ENCODE measurements at places on chromosomes 6 and 20. TPM values are rescaled to one million over a fixed set of nuclear protein-coding genes. Genes with fewer than 3 reads are reported as not detected.
A peak's percentile ranks its signal among the peaks of the same experiment; 100 is the strongest.

- H3K27me3 ChIP-seq = no peaks in the 10 kb centered on the region
- H3K27ac ChIP-seq = peak overlapping the region; percentile 98
- H3K4me1 ChIP-seq = peaks cover 96% of the 10 kb centered on the region
- no peaks in the 10 kb centered on the region for H3K36me3 ChIP-seq
- peak overlapping the region; percentile 84 for H3K4me3 ChIP-seq
- DNase-seq = peak; percentile 82
These were observed 50.8 kb upstream of the FAM83D start for GRCh38 chr20:38875175-38875993.

DNA sequence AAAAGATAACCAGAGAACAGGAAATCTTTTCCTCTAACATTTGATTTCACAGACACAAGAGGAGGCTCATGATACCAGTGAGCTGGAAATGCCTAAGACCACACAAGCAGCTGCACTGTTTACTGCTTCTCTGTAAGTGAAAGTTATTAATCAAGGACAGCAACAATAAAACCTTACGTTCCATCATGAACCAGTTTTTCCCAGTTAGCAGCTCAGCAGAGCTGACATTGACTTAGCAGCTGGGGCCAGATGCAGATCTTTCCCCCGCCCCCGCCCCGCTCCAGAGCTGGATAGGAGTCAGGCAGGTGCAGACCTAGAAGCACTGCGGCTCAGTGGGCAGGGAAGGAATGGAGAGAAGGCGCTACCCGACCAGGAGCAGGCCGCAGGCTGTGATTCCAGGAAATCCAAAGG lies 275.2 kb downstream of the GMDS start:
- no peaks in the 10 kb centered on the region for H3K27me3 ChIP-seq
- H3K27ac ChIP-seq = no peak overlapping the region
- H3K4me1 ChIP-seq = peaks cover 3% of the 10 kb centered on the region
- peaks cover 1% of the 10 kb centered on the region for H3K36me3 ChIP-seq
- no peak for DNase-seq
- no peak overlapping the region for H3K4me3 ChIP-seq

DNA sequence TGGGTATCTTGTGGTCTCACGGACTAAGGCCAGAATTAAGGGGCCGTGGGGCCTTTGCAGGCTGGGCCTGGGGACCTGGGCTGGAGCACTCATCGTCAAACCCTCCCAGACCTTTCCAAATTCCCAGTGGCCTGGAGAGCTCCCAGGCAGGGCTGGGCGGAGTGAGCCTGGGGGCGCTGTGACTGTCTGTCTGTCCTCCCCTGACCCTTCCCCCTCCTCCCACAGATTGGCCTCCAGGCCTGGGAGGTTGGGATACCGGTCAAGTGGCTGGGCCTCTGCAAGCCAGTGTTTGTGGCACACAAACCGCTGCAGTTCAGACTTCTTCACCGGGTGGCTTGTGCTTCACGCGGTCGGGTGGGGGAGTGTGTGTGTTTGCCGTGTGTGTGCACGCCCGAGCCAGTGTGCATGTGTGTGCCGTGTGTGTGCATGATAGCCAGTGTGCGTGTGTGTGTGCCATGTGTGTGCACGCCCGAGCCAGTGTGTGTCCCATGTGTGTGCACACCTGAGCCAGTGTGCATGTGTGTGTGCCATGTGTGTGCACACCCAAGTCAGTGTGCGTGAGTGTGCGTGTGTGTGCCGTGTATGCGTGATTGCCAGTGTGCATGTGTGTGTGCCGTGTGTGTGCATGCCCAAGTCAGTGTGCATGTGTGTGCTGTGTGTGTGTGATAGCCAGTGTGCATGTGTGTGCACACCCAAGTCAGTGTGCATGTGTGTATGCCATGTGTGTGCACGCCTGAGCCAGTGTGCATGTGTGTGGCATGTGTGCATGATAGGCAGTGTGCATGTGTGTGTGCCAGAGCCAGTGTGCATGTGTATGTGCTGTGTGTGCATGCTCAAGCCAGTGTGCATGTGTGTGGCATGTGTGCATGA lies 6.3 kb downstream of the RBBP8NL start:
- peaks cover 5% of the 10 kb centered on the region for H3K4me1 ChIP-seq
- H3K27me3 ChIP-seq = no peaks in the 10 kb centered on the region
- no peak overlapping the region for H3K27ac ChIP-seq

GRCh38 chr20:57313230-57313629 lies 16.4 kb upstream of the SPO11 start:
- H3K4me1 ChIP-seq = no peaks in the 10 kb centered on the region
- no peak for DNase-seq
- no peaks in the 10 kb centered on the region for H3K36me3 ChIP-seq

The ASXL1 gene
- 15.2 TPM for polyA plus RNA-seq

The SLX4IP gene
- 1.6 TPM for polyA plus RNA-seq

Data from naive thymus-derived CD8-positive, alpha-beta T cell (primary cell).